Esophagus muscularis mucosa (tissue), 4 donors: ENCODE measurements at places on chromosomes 16 and 17. TPM values are rescaled to one million over a fixed set of nuclear protein-coding genes. Genes with fewer than 3 reads are reported as not detected.

CLEC3A gene
- 0.17 TPM for total RNA-seq

RPTOR gene
- 48.6 TPM for total RNA-seq

- no peak for DNase-seq
Observed at GRCh38 chr17:419073-419735, 66.6 kb upstream of the RPH3AL start.

DNA sequence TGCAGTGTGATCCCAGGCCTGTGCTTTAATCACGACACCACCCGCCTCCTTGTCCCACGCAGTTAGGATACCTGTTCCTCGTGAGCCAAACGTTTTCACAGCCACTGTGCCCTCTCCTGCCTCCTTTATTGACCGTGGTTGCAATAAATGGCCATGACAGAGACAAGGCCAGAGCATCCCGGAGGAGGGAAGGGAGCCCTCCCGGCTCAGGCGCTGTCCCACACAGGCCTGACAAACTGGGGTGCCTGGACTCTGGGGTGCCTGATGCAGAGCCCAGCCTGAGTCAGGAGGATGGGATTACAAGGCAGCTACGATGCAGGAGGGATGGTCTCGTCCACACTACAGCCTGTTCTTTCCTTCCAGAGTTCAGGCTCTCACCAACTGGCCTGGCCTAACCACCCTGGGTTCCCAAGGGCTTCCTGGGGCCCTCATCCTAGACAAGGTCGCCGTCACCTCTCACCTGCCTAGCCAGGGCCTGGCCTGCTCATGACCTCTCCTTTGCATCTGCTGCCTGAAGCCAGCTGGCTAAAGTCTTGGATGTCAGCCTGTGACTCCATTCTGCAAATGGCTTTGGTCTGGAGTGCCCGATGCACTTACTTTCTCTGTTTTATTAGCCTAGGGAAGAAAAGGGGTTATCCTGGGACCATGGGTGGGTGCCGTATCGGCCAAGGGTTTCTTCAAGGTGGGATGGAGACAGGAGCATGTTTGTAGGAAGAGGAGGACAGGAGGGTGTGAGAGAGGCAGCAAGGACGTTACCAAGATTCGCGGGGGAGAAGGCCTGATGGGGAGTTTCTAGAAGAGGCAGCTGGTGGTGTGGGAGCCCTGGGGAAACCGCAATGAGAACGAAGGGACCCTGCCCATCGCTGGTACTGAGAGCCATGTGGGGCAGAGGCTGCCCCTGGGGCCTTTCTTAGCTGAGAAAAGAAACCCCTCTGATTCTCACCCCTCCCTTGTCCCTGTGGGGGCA, 234.3 kb upstream of the TNRC6C start:
- peak; percentile 64 for DNase-seq

GRCh38 chr17:50556803-50557202, 3.7 kb upstream of the CACNA1G start:
- no peak for DNase-seq

- no peak for DNase-seq
Observed at GRCh38 chr17:50186661-50187393, 14.6 kb downstream of the COL1A1 start.

DNA sequence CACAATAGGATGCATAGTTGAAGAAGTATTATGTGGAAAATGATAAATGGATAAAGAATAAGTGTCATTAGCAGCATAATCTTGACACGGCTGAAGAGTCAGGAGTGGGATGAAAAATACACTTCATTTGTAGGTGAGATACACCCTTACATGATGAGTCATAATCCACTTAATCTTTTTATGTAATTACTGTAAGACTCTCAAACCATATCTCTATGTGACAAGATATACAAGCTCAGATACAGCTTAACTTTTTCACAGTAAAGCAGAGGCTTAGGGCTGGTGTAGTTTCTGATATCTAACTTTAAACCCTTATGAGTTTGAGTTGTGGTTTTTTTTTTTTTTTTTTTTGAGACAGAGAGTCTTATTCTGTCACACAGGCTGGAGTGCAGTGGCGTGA, 101.2 kb downstream of the FTO start:
- DNase-seq = no peak

GRCh38 chr16:54048586-54049495, 237.7 kb downstream of the IRX3 start:
- DNase-seq = no peak

- no peak for DNase-seq
Observed at GRCh38 chr17:69142175-69142802, 594 bp upstream of the ABCA6 start.

DNA sequence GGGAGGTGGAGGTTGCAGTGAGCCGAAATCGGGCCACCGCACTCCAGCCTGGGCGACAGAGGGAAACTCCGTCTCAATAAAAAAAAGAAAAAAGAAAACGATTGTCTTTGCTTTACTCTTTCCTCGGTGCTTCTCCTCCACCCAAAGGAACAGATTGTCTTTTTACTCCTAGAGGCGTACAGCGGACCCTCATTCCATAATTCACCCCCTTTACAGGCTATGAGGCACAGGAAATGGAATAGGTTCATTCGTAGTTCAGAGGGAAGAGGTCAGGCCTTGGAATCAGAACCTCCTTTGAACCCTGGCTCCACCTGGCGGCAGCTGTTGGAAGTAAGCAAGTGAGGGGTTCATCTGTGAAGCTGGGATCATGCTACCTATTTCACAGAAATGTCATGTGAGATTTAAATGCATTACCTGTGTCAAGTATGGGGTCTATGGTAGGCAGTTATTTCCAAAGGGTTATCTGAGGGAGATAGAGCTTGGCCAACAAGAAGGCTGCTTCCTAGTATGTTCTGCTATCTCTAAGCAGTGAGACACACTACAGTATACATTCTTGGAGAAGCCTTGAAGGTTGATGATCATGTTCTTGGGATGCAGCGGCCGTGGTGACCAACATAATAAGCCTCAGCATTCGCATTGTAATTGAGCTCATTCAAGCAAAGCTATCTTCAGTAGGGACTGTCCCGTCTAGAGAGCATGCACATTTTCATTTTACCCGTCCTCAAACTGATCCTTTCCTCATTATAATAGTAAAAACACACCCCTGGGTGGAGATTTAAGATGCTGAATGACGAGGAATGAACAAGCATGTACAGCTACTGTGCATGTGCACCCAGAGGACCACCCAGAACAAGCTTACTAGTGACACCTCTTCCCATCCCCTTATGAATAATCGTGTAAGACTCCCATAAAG, 18.7 kb upstream of the ZNF689 start:
- peak; percentile 95 for DNase-seq

DNA sequence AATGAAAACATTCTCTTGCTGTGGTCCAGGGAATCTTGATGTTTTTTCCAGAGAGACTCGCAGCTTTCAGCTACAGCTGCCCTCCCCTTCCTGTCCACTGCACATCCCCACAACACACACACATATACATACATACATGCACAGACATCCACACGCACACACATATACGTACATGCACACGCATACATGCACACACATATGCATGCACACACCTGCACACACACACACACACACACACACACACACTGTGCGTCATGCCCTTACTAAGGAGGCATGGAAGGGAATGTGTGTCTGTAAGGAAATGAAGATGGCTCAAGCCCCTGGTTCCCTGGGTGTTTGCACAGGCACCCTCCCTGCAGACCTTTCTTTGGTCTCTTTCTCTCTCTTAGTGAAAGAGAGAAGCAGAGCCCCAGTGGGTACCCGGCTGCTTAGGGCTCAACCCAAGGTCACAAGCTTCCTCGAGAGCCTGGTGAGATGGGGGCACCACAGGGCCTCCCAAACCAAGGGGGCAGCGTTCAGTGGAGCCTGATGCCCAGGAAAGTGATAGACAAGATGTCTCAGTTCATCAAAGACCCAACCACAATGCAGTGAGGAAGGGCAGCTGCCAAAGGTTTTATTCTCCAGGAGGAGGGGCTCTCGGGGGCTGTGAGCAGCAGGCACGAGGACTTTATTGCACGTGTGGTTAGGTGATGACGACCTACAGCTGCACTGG, 33.3 kb downstream of the TNFRSF13B start:
- DNase-seq = no peak
